Stimulated activated CD8-positive, alpha-beta memory T cell treated with anti-CD3 and anti-CD28 coated beads, Interleukin-7, amount 100 ng/mL, for 4 hours (primary cell): ENCODE measurements at places on chromosomes 5 and 9.

GRCh38 chr5:68021227-68021626 lies 194.3 kb upstream of the PIK3R1 start:
- no peak for DNase-seq

- no peak for DNase-seq
These were observed 1.5 kb upstream of the MOB3B start for GRCh38 chr9:27530915-27531755.

GRCh38 chr9:22722492-22722891 lies 275.9 kb downstream of the DMRTA1 start:
- no peak for DNase-seq

DNA sequence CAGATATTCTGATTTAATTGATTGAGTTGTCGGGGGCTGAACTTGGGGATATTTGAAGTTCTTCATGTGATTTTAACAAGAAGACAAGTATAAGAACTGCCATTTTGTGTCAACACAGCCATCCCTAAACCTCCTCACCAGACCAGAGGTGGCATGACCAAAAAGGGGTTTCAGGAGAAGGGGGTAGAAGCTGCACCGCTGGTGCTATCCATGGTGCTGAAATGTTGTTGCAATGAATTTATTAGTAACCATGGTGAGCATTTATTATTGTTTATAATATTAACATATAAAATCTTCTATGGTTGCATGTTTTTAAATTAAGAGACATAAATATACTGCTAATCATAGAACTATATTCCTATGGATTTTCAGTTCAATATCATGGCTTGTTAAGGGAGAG lies 72.3 kb downstream of the GNA14 start:
- DNase-seq = no peak

DNA sequence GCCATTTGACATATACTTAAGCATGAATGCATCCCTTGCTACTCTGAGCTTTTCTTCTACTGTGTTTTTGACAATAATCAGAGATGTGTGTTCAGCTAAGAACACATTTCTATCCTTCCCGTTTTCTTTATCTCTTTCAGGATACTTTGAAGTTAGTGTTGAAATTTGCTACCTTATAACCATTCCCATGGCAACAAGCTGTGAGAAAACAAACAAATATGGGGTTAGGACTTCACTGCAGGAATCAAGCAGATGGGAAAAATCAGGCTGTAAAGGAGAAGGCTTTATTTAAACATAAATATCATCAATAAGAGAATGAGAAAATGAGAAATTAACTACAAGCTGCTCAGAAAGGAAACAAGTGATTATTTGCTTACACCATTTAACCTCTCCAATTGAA lies 35.2 kb downstream of the ZCCHC9 start:
- no peak for DNase-seq

GRCh38 chr9:99808454-99808853 lies 13.2 kb upstream of the NR4A3 start:
- no peak for DNase-seq

GRCh38 chr9:120944434-120944843 lies 17.8 kb upstream of the TRAF1 start:
- no peak for DNase-seq

GRCh38 chr9:94648185-94648584 lies 8.9 kb upstream of the FBP1 start:
- no peak for DNase-seq

- DNase-seq = no peak
These were observed 506.6 kb downstream of the BNC2 start for GRCh38 chr9:16363916-16364315.

GRCh38 chr5:126961702-126962101 lies 68.7 kb downstream of the MARCHF3 start:
- no peak for DNase-seq
